ENCODE measurements at places on chromosomes 5 and 9.

DNA sequence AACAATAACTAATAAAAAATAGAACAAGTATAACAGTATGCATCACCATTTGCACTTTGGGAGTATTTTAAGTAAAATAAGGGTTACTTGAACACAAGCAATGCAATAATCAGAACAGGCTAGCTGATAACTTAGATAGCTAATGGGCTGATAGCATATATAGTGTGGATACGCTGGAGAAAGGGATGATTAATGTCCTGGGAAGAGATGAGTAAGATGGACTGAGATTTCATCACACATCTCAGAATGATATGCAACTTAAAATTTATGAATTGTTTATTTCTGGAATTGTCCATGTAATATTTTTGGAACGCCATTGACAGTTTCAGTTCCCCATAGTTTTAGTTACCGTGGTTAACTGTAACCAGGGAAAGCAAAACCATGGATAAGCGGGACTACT is 173.6 kb downstream of the ISL1 start:
- DNase-seq: no peak

DNA sequence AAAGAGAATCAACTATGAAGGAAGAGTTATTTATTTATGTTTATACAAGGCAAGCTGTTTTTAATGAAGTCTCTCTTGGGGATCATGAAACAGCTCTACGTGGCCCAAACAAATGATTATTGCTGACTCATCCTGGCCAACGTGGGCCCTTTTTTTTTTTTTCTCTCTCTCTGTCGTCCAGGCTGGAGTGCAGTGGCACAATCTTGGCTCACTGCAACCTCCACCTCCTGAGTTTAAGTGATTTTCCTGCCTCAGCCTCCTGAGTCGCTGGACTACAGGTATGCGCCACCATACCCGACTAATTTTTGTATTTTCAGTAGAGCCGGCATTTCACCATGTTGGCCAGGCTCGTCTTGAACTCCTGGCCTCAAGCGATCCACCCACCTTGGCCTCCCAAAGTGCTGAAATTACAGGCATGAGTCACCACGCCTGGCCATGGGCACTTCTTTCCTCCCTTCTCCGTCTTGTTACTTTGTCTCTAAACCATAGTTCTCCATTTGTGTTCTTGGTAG is 98.3 kb downstream of the BASP1 start:
- DNase-seq: no peak

GRCh38 chr5:110840347-110840960 is 101.6 kb downstream of the SLC25A46 start:
- peak; percentile 2 for DNase-seq

GRCh38 chr5:62395210-62395950 is 8.3 kb downstream of the DIMT1 start:
- peak; percentile 37 for DNase-seq

- DNase-seq: no peak
Observed at GRCh38 chr5:140574165-140574564, 9.5 kb downstream of the SLC35A4 start.

GRCh38 chr5:105807290-105807689 is 1863.4 kb downstream of the EFNA5 start:
- DNase-seq: no peak

DNA sequence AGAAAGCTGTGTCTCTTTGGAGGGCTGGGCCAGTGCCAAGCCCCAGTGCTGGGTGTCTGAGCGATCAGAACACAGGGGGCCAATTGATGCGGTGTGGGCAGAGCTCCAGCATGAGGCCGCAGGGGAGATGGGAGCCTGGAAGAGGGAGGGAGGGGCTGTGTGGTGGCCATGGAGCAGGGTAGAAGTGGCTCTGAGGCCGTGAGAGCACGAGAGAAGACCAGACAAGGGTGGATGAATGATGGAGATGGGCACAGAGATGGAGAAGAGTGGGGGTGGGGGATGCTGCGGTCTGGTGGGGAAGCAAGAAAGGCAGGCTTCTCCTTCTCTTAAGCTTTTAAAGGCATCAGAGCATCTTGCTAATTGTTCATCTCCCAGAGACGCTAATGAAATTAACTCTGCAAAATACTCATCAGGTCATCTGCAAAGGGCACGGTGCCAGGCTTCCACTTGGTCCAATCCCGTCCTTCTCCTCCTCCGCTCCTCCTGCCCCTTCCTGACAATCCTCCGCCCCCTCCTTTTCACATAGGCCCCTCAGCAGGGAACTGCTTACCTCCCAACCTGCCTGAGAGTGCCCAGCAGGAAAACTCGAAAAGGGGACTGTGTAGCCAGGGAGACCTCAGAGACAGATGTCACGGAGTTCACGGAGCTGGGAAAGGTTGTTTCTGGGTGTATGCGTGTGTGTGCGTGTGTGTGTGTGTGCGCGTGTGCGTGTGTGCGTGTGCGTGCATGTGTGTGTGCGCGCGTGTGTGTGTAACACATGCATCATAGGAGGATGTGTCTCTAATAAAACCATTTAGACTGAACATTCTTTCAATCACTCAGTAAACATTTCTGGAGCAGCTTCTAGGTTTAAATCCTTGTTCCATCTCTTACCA is 7.1 kb upstream of the UNC5A start:
- no peak for DNase-seq

DNA sequence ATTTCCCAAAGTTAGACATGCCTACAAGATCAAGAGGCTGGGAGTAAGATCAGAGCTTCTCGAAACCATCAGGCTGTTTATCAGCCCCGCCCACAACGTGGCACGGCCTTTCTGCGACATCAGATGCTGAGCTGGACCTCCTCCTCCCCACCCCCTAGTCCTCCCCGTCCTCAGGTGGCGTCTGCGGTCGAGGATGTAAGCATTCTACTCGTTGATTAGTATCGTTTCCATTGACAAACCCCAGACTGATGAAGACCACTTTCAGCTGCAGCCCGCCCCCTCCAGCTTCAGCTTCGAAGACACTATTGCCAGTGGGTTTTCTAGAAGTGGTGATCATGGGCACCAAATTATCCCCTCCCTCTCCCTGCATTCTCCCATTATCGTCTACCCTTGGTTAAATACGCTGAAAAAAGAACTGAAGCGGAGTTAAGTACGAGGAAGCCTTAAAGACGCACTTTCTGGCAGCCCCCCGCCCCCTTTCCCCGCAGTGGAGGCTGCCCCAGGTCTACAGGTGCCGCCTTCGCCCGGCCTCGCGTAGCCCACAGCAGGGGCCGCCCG is 1.1 kb downstream of the PPIC start:
- peak; percentile 18 for DNase-seq

DNA sequence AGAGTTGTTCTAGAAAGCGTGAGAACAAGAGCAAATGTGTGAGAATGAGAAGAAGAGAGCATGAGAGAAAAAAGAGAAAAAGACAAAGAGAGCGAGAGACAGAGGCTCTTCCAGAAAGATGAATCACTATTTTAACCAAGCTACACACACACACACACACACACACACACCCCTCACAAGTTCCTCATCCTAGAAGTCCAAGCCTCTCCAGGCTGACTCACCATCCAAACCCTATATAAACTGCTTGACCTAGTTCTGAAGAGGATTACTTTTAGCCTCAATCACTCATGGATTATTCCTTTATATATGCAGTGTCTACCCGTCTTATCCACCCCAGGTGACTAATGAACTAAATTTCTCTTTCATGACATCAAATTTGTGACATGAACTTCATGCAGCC is 37.6 kb downstream of the C9orf57 start:
- no peak for DNase-seq

GRCh38 chr9:20319641-20320337 is 302.5 kb downstream of the MLLT3 start:
- peak; percentile 23 for DNase-seq

GRCh38 chr5:126009566-126009965 is 413.6 kb upstream of the GRAMD2B start:
- no peak for DNase-seq

- no peak for DNase-seq
Observed at GRCh38 chr5:163502521-163502920, 2.9 kb upstream of the MAT2B start.

- no peak for DNase-seq
Observed at GRCh38 chr9:21812415-21812814, 10.0 kb downstream of the MTAP start.

DNA sequence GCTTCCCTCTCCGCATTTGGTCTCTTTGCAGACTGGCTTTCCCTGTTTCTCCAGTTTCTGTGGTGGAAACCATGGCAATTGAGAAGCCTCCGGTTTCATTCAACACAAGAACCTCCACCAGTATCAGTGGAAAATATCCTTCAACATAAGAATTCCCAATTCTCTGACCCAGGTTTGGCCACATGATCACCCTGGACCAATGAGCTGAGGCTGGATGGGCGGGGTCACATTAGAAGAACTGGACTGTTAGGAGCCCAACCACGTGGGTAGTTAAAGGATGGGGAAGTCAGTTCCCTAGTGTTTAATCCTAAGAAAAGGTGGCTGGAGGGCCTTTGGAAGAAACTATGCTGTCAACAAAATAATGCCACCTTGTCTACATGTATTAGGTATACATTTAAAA is 336.3 kb downstream of the DMRT2 start:
- no peak for DNase-seq

GRCh38 chr9:96293498-96294158 is 8.3 kb downstream of the HSD17B3 start:
- no peak for DNase-seq

DNA sequence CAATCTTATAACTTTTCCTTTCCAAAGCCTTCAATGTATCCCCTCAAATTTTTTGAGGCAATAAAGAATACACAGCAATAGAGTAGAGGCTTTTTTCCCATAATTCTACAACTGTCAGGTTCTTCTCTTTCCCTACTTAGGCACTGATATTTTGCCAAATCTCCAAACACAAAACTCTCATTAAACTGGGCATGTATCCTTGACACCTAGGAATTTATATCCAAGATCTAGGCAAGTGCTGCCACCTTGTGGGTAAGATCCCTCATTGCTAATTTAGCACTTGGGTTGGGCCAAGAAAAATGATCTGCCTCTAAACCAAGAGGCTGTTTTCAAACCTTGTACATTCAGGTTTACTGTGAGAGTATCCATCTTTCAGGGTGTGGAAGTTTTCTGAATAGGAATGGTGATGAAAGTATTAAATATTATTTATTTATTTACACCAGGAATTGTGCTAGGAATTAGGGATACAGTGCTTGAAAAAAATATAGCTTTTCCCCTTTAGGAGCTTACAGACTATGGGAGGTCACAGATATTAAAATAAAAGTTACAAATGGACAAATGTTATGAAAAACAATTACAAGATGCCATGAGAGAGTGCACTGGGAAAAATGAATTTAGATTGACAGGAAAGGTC is 17.6 kb downstream of the TSTD2 start:
- peak; percentile 52 for DNase-seq

DNA sequence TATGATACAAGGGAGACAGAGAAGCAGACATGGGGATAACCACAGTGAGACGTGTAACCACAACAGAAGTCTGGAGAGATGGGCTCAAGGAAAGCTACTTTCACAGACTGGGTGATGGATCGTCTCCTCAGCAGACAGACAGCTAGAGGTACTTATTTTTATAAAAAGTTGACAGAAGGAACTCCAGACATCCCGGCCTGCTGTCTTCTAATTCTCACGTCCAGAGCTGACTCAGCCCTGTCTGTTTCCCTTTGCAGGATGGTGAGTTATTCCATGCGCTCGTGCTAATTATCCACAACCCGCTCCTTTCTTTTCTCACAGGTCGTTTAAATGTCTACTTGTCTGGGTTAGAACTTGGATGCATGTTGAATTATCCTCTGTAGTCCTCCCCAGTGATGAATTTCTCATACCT is 304.5 kb downstream of the CWC27 start:
- DNase-seq: no peak

DNA sequence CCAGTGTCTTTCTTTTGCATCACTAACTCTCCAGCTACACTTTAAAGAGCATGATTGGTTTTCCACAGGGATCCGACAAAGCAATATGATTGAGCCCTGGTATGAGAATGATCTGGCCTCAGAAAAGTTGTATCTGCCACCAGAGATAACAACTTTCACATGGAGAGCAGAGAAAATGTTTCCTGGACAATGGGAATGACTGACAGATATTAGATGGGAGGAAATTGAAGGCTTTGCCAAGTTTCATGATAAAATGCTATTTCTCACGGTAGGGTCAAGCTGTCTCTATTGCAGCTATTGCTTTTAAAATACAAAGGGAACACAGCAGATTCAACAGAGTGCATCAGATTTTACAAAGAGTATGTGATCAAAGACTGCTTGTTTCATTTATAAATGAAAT is 56.4 kb upstream of the GLIS3 start:
- DNase-seq: no peak

- DNase-seq: no peak
Observed at GRCh38 chr5:5335107-5335506, 87.4 kb upstream of the ICE1 start.

- DNase-seq: no peak
Observed at GRCh38 chr5:144504929-144505577, 334.4 kb downstream of the KCTD16 start.

- no peak for DNase-seq
Observed at GRCh38 chr5:78605611-78606010, 43.0 kb downstream of the LHFPL2 start.

- no peak for DNase-seq
Observed at GRCh38 chr9:35797311-35798109, 6.1 kb downstream of the NPR2 start.

DNA sequence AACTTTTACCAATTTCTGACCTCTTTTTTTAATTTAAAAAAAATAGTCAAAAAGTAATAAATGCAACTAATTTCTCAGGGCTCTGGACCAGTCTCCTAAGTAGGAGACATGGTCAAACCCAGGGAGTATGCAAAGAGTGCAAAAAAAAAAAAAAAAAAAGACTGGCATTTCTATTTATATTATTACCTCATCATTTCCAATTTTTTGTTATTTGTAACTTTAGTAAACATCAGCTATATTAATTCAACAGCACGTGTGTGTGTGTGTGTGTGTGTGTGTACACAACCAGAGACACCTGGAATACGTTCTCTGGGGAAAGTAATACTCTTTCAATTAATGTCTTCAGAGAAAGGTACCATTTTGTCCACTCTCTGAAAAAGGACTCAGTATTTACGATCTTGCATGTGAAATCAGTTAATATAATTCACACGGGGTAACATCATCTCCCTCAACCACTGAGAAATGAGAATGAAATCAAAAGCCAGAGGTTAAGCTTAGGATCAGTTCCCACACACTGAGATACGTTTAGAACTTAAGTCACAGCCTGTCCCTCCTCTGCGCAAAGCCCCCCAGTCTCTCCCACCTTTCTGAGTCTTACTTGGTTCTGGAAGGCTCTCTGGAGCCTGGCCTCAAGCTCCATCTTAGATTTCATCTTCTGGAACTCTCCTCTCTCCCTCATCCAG is 21.9 kb downstream of the ZNF608 start:
- no peak for DNase-seq

DNA sequence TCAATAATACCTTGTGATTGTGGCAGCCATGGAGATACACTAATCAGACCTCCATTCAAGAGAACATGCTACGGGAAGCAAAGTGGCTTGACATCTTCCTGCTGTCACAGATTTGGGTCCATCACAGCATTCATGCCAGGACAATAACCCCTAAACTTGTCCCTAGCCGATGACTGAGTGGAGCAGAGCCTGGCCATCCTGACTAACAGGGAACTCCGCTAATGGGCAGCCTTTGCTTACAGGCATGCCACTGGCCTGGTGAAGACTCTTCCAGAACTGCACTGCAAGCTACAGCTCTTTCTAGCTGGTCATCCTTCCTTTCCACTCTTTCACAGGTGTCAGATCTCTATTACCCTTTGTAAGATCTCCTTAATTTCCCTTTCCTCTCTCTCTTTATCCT is 16.0 kb downstream of the FAM174A start:
- DNase-seq: no peak

- no peak for DNase-seq
Observed at GRCh38 chr9:78463750-78464149, 166.8 kb downstream of the PSAT1 start.
